ENCODE measurements at places on chromosomes 6 and 20.

DNA sequence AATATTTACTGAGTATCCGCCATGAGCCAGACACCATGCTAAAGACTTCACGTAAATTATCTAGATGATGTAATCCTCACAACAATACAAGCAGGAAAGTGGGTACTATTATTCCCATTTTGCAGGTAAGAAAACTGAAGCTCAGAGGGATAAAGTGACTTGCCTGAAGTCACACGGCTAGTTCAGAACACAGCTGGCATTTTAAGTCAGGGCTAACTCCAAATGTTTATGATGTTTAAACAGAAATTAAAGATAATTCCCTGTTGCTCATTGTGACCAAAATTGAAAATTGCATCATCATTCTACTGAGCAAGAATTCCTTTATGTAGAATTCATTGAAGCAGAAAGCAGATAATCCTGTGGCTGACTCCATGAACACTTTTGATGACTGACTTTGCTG, 71.3 kb upstream of the STXBP5 start:
- DNase-seq: no peak

DNA sequence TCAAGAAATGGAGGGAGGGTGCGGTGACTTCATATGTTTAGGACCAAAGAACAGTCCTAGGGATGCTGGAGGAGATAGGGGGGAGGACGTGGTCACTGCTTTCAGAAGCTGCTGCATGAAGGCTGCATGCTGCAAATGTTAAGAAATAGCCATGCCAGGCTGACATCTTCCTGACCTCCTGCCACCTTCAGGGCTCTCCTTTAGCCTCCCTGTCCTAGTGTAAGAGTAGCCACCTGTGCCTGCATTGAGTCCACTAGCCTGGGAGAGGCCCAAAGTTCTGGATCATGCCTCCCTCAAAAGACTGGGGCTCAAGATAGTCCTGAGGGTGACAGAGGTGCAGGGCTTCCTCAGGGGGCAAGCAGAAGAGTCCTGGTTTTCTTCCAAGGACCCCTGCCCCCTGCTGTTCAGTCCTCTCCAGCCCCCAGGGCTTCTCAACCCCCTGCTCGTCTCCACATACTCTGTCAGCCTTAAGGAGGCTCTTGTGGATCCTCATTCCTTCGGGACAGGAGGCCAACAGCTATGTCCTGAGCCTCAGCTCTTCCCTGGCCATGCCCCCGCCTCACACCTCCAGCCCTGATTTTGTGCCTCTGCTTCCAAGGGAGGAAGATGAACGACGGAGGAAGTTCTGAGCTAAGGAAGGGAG, 96.3 kb downstream of the MRPL14 start:
- no peak for DNase-seq

GRCh38 chr6:9517806-9518205, 897.1 kb downstream of the TFAP2A start:
- DNase-seq: no peak

- no peak for DNase-seq
Measured at GRCh38 chr6:6880745-6881437, 226.9 kb upstream of the RREB1 start.

DNA sequence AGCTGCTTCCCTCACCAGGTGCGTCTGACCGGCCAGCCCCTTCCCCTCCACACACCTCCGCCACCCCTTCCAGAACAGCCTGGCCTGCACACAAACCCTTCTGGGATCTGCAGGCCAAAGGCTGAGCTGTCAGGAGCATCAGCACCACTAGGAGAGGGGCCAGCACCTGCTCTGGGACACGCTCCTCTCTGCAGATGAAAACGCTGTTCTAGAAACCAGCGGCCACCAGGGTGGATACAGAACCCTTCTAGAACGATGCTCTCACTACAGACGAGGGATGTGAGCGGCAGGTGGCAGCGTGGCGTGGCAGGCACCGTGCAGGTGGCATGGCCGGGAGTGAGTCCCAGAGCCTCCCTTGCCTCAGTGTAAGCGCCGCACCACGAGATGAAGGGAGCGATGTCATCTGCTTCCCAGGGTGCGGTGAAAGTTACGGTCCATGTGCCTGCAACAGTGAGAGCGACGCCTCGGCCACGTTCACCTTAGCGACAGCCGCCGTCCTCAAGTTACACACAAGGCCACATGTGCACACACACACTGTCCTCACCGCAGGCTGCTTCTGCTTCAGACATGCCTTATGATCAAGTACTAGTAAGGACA, 53.6 kb downstream of the TAF4 start:
- no peak for DNase-seq

DNA sequence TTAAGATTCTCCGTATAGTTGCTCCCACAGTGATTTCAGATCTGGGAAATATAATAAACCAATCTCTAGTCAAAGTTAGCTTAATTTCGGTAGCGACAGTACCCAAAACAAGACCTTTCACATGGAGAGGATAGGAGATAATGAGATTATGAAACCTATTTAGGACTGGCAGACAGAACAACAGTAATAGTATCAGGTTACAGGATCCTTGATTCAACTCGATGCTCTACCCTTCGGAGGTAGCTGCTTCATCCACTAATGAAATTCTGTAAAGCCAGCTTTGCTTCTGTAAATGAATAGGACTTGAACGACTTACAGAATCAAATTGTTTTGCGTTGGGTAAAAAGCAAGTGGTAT, 534 bp upstream of the AKIRIN2 start:
- no peak for DNase-seq

DNA sequence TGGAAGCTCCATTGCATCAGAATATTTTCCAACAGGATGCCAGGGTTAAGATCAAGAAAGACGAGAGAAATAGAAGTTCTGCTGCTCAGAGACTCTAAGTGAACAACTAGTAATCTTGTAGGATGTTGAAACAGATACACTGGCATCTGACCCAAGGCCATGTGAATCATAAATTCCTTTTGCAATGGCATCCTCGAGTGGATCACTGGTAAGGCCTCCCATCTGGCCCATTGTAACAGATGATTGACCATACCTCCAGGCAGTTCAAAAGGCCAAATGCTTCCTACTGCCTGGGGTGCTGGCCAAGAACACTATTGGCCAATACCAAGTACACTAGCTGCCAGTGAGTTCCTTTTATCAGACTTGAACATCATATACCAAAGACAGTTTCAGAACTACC, 9.9 kb upstream of the SLC17A3 start:
- no peak for DNase-seq

DNA sequence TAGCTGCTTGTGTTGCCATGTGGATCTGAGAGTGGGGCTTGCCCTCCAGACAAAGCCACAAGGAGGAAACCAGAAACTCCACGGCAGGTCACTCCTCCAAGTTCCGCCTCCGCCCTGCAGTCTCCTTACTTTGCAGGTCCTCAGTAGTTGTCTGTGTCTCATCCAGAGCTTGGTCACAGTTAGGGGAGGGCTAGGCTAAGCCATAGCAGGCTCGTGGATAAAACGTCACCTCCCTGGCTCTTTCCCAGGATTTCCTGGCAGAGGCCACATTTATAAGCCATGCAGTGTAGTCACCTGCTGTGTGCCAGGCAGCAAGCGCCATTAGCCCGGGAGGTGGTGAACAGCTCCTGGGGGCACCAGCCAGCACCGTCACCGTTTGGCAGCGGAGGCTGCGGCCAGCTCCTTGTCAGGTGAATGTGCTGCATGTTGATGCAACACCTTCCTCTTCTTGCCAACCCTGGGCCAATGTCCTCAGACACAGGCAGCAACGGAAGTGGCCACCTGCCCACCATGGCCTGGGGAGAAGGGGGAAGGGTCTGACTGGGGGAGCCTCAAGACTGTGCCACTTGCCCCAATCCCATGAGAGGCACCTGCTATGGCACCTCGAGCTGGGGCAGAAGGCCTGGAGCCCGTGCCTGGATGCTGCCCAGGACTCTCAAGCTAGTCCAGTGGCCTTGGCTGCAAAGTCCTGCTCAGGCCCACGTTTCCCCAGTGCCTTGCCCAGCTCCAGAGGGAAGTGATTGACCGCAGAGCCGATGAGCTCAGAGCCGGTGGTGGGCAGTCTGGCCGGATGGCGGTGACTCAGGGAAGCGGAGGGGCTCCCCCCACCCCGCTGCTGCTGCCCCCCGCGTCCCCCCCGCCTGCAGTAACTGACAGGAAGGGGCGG, 39.0 kb upstream of the SLCO4A1 start:
- no peak for DNase-seq

DNA sequence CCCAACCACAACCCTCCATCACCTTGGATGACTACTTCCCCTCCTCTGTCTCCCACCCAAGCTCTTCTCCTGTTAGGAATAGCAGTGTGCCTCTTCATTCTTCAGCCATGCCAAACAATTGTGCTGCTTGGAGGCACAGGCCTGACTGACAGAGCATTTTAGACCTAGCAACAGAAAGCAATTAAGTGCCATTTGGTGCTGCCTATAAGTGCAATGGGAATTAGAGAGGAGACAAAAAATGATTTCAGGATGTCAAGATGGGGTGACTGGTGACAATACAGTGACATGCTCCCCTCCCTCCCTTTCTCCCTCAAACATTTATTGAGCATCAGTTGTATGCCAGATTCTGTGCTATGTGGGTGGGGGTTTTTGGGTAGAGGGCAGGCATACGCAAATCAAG, 322.6 kb upstream of the MOCS1 start:
- DNase-seq: no peak

- DNase-seq: no peak
Measured at GRCh38 chr6:97669191-97670031, 386.4 kb upstream of the MMS22L start.

DNA sequence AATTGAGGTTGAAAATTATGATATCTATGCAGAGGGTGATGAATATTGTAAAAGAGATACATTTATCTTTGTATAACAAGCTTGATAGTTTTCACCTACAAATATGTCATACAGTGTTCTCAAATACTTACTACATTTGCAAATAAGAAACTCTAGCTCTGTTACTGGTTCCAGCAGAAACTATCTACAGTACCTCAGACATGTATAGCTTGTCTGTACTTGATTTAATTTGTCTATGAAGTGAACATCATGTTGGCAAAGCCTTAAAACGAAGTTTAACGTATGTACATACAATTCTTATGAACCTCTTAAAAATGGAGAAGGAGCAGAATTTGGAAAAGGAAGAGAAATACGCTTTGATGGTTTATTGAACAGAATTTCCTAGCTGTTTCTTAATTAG, 201.4 kb upstream of the MARCKS start:
- no peak for DNase-seq

DNA sequence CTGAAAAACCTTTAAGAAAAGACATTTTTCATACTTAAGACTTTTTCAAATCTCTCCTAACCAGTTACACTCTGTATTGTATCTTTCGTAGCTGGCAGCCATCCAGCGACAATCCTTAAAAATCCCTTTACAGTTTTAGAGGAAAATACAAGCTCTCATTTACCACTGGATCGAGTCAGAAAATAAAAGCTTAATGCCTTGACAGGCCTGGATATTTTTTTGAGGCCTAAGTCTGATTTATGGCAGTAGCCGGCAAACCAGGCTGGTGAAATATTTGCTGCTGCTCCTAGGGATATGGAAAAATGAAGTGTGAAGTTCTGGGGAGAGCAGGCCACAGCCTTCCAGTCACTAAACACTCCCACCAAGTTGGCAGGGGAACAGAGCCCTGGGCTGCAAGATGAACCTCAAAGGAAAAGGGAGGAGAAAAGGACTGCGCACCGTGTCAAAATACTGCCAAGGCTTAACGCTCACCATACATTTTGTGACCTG, 213.0 kb upstream of the SUPT3H start:
- DNase-seq: no peak

Data from Jurkat, Clone E6-1 (cell line).